ENCODE measurements at places on chromosomes 1 and 21.

DNA sequence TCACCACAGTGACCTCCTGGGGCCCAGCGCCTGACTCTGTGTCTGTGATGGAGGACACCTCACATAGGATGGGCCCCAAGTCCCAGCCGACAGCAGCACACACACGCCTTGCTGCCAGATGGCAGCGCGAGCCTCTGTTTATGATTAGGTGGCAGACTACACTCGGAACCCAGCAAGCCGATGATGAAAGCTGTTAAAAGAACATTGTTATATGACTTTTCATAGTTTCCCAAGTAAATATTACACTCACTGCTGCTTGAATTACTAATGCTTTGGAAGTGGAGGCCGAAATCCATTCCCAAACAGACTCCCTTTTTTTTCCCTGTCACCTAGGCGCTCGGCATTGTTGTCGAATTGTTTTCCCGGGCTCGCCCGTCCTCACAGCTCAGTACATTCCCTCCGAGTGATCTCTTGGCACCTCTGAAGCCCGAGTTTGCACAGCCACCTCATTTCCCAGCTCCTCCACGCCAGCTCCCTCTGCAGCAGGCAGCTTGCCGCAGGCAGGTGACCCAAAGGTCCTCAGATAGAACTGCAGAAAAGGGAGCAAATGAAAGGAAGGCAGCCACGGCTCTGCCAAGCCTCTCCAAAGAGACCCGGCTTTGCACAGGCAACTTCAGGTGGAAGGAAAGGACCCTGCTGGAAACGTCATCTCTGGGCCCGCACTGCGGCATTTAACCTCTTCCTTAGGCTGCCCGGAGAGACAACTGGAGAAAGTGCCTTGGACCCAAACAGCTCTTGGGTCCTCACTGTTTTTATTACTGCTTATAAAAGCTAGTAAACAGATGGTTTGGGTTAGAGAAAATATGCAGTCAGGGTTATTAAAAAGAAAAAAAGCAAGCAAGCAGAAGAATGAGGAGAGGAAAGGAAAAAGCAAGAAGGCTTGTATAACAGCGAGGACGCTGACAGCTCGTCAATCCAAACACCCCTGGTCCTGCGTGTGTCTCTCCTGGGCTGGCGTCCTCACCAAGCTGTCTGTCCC, 72.2 kb upstream of the SLC25A33 start:
- no peak for DNase-seq

DNA sequence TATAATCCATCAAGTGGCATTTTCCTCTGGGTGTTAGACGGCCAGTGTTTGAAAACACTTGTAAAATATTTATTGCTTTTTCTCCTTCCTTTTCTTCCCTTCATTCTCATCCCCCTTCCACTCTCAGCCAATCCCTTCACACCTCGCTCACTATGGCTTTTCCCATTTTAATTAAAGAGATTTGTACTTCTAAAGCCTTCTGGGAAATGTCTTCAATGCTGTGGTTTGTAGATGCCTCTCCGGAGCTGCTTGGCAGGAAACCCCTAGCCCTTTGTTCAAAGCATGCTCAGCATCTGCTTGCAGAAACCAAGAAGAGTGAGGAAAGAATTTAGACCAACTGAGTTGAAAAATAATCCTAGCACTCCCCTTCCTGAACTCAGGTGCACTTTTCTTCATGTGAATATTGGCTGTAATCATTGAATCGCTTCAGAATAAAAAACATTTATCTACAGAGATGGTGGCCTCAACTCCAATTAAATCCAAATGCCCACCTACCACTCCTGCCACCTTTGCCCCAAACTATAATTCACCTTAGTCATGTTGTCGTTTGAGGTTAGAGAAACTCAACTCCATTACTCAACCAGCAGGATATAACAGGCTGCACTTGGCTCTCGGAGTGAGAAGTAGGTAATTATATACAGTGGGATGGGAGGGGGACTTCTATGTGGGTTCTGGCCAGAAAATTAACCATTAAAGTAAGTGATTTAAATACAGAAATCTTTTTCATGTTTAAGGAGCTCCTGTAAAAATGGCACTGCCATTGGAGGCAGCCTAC, 659.4 kb upstream of the CAMK1G start:
- no peak for DNase-seq

DNA sequence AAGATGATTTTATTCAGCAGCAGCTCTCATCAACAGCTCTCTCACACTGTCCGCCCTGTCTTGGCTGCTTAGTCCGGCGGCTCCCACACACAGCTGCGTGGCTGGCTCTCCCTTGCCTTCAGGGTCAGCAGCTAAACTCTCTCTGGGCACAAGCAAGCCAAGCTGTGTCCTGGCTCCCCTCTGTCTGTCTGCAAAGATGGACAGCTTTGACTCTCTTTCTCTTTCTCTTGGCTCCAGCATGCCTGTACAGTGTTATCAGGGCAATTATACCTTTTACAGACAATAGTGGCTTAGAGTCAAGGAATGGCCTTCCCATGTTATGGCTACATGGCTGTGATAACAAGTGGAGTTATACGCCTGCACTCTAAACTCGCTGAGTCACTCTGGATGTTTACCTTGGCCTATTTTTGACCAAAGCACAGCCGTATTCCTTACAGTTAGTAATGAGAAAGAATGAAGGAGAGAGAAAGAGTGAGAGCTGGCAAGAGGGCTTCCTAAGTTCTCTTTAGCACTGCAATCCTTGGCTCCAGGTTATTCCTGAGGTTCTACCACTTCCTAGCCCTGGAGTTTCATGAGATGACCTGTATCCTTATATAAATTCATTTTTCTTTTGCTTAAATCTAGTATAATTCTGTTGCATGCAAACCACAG, 59.9 kb upstream of the ZSWIM5 start:
- no peak for DNase-seq

DNA sequence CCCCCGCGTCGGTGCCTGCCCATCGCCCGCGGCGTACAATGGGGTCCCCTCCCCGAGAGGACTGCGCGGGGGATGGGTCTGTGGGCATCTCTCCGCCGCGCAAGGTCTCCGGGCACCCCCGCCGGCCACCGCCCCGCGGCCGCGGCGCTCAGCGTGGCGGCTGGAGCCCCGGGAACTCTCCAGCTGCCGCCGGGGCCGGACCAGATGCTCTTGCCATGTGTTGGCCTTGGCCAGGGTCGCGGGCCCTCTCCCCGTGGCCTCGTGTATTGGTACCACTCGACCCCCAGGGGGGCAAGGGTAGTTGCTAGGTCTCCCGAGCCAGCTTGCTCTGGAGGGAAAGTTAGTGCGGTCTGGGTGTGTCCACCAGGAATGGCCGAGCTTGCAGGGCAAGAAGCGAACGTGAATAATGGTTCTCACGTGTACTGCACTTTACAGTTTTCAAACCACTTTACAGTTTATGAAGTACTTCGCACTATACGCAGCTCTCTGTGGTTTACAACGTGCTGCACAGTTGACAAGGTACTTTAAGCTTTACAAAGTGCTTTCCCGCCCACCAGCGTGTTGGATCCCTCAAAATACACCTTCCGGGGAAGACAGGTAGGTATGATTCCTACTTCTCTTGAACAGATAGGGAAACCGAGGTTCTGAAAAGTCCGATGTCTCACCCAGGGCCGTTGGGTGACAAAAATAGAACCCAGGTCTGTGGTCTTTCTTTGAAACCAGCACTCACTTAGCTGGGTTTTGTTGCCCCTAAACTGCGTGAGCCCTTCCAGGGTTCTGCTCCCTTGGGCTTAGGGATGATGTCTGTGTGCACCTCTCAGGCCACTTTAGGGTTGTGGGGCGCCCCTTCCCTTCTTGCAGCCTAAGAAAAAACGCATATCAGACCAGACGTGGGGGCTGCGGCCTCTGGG, 1.2 kb downstream of the EPHB2 start:
- DNase-seq = no peak

GRCh38 chr1:205593532-205593931, 38.3 kb downstream of the ELK4 start:
- DNase-seq = no peak

- no peak for DNase-seq
These were observed 11.2 kb upstream of the AK2 start for GRCh38 chr1:33047839-33048305.

DNA sequence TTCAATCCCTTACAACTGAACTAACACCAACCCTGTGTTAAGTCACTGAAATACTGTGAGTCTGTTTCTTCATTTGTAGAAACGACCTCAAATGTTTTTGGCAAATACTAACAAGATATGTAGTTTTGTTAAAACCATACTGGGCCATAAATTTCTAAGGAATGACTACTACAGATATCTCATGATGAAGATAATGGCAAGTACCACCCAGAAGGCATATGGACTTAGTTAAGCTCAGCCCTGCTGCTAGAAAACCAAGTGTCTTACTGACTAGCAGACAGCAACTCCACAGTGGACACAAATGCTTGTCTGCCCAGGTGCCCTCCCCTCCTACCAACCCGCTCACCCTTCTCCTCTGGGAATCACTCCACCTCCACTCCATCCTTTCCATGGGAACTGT, 44.5 kb upstream of the BMP8B start:
- DNase-seq = no peak

DNA sequence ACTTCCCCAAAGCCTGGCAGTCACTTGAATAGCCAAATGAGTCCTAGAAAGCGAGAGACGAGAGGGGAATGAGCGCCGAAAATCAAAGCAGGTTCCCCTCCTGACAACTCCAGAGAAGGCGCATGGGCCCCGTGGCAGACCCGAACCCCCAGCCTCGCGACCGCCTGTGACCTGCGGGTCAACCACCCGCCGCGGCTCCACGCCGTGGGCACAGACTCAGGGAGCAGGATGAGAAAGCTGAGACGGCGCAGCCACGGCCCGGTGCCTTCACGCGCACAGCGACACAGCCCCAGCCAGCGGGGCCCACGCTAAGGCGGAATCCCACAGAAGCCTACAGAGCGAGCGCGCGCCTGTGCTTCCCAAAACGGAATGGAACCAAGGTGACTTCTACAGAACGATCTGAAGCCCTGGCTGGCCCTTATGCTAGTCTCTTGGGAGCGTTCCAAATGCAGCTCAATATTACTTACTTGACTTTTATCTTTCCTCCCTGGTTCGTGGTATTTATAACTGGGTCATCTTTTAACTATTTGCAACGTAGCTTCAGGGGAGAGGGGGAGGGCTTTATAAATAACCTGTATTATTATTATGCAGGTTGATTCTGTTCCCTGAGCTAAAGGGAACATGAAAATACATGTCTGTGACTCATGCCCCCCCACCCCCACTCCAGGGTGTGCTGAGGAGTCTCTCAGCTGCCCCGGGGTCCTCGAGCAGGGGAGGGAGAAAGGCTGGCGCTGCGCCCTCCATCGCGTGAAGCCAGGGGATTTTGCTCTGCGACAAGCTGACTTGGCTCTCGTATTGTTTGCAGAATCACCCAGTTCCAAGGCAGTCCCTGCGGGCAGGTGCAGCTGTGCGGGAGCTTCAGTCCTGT, 1.7 kb downstream of the TSPEAR start:
- DNase-seq = no peak

- DNase-seq = no peak
These were observed 50.9 kb downstream of the ACBD6 start for GRCh38 chr1:180451504-180451903.

GRCh38 chr1:65211331-65211730, 63.3 kb downstream of the AK4 start:
- DNase-seq = no peak

DNA sequence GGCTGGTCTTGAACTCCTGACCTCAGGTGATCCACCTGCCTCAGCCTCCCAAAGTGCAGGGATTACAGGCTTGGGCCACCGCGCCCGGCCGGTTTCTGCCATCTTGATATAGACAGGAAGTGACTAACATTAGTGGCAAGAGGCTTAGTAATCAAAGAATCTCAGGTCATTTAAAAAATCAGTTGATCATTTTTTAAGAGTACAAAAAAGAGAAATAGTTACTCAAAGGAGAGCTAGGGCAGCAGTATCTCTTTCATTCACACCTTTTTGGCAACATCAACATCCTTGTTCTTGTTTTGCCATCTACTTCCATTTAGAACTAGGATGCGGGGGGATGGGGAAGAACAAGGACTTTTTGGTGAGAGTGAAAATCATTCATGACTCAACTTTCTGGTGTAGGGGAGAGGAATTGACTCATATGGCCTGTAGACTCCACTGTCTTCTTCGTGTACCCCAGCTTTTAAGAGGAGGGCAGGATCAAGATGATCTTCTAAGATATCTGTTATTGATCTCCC, 8.8 kb downstream of the FCRLB start:
- no peak for DNase-seq

- no peak for DNase-seq
These were observed 5.9 kb downstream of the CHRM3 start for GRCh38 chr1:239392271-239392670.

DNA sequence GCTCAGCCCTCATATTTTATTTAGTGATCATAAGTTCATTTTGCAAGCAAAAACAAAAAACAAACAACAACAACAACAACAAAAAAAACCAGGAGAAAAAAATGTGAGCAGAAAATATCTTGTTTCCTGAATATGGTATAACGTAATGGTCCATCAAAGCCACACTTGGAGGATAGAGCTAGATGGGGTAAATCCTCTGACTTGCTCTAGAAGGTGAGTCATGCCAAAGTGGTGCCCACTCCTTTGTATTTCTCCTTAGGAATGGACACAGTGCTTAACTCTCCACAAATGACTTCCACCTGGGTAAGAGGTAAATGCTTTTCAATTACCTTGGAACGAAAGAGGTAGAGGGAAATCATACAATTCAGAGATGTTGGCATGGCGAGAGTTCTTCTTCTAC, 20.6 kb downstream of the PROX1 start:
- no peak for DNase-seq

GRCh38 chr21:32382108-32382644, 10.6 kb downstream of the URB1 start:
- DNase-seq = no peak

GRCh38 chr1:100463791-100464424, 74.0 kb upstream of the GPR88 start:
- DNase-seq = no peak

DNA sequence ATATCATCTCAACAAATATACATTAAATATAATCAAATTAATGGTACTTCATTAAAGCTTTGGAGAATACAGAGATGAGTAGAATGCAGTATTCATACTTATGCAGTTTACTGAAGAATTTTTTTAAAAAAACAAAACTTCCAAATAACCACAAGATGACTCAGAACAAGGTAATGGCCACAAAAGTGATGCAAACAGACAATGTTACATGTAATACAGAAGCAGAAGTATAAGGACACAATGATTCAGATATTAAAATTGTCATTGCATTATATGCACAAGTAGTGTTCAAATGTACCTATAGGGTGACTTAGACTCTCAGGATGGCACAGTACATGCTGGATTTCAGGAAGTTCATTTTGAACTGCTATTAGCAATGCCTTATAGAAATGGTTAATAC, 227.2 kb upstream of the ST6GALNAC5 start:
- DNase-seq = no peak

DNA sequence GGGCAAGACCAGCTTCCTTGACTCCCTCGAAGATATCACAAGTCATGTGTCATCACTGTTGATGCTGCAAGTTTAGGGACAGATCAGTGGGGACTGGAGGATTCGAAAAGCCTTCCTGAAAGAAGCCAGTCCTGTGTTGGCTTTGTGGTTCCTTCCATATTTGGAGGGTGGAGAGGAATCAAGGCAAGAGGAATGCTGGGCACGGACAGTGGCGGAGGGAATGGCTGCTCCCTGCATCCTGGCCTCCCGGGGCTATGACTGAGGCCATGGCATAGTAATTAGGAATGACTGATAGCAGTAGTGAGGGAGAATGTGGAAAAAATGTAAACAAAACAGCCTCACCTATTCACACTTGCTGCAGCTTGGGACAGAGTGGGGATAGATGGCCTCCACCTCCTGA, 36.4 kb downstream of the VANGL1 start:
- DNase-seq = no peak

All from stimulated activated CD8-positive, alpha-beta memory T cell treated with anti-CD3 and anti-CD28 coated beads, Interleukin-15, amount 100 ng/mL, for 4 hours (primary cell).